NCI-H146 (cell line): ENCODE measurements at places on chromosomes 2 and 18.
A peak's percentile ranks its signal among the peaks of the same experiment; 100 is the strongest.

DNA sequence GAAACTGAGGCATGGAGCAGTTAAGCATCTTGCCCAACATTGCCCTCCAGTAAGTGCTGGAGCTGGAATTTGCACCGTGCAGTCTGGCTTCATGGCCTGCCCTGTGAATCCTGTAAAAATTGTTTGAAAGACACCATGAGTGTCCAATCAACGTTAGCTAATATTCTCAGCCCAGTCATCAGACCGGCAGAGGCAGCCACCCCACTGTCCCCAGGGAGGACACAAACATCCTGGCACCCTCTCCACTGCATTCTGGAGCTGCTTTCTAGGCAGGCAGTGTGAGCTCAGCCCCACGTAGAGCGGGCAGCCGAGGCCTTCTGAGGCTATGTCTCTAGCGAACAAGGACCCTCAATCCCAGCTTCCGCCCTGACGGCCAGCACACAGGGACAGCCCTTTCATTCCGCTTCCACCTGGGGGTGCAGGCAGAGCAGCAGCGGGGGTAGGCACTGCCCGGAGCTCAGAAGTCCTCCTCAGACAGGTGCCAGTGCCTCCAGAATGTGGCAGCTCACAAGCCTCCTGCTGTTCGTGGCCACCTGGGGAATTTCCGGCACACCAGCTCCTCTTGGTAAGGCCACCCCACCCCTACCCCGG is 1.3 kb downstream of the PROC start:
- no peak for DNase-seq

GRCh38 chr2:150916467-150917396 is 344.9 kb downstream of the RBM43 start:
- DNase-seq, result no peak

- no peak for DNase-seq
Measured at GRCh38 chr2:162113776-162114168, 38.3 kb downstream of the GCG start.

DNA sequence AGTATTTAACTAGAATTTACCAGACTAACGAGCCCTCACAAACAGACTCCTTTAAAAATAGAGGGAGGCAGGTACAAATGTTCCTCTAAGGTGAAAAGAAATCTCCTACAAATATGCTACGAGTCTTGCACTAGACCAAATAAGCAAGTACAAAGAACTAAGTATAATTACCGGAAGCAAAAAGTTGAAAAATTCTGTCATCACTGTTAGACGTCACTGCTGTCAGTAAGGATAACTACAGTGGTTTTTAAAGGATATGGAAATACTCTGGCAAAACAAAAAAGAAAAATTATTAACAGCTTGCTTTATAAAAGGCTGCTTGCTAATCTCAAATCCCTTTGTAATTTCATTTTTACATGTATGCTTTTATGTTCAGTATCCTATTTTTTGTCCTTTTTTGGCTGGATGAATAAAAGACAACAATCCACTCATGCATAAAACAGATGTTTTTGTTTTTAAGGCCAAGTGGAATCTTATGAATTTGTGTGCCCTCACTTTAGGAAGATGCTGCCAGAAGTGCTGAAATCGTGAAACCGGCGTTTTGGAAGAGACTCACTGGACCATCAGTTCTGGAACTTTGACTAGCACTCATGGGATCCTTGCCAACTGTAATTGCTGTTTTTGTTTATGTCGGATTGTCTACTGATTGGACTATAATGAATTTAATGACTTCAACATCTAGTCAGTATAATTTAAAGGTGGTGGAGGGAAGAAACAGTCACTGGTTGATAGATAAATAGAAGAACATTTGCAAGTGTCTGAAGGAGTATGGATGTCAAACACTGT is 6.7 kb downstream of the ZNF521 start:
- no peak for DNase-seq

DNA sequence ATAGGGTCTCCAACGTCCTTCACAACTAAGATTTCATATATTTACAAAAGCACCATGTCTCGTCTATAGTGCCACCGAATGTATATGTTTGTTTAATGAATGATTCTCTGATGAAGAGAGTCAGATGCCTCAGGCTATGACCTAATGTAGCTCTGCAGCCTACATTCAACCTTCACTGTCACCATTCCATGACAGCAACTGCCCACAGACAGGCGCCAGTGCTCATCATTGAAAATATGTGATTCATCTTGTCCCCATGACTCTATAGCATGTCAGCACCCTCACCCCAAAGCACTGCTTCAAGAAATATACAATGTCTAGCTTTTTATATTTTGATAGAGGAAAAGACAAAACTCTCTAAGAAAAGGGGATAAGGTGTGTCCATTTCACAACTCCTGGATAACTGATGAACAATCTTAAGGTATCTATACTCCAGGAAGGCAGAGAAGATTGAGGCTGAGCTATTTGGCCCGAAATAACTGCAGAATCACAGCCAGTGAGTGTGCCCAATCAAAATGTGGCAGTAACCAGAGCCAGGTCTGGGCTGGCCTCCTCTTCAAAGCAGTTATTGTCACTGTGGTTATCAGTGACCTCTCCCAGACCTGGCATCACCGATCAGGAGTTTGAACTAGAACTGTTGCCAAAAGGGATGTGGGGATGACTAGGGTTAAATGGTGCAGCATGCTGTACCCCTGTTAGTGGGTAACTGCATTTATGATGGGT is 246.6 kb downstream of the SETBP1 start:
- DNase-seq, result peak; percentile 40

GRCh38 chr2:224524657-224525056 is 60.5 kb downstream of the CUL3 start:
- DNase-seq, result no peak

DNA sequence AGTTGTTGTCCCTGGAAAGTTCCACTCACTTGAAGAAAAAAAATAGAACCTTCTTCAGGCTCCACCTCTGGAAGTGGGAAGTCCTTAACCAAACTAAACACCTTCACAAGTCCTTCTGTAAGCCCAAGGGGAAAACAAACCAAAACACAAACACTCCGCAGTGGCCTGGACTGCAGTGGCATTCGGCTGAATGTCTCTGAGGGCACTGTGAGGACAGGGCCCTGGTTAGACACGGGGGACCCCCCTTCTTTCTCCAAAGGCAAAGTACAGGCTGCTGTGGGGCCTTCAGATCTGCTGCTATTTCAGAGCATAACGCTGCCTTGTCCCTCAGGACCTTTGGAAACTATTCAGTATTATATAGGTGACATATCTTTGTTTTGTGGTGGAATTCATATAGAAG is 28.1 kb downstream of the FOSL2 start:
- DNase-seq, result no peak

DNA sequence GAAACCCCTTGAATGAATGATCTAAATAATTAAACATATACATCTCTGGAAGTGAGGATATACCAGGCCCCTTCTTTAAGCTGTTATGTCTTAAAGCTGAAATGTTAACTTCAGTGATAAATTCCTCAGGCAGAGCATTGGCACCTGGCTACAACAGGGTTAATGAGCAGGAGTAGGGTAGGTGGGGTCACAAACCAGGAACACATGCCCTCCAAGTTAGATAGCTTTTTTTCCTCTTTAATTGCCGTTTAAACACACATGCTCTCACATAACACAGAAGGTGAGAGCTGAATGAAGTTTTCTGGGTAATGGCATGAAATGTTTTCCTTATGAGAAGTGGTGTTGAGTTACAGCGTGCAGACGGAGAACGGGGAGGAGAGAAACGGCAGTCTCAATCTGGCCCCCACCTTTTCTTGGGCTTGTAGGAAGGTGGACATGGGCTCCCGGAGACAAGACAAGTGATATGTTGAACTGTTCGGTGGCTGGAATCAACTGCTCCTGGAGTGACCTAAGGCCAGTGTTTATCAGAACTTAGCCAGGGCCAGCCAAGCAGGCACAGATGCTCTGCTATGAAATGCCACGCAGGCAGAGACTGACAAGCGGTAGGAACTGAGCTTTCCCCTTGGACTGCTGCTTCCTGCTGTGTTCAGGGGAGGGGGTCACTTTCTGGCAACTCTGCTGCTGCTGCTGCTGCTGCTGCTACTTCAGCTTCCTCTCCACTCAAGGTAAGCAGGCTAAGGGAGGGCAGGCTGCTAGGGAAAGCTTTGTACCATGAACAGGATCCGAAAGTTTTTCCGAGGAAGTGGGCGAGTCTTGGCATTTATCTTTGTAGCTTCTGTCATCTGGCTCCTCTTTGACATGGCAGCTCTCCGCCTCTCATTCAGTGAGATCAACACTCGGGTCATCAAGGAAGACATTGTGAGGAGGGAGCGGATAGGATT is at the start of gene GALNT5:
TSS of gene GALNT5 (plus strand) at position 394 of the 941 bp plus-strand sequence. CDS start at position 772, 378 bp downstream.
- DNase-seq, result peak; percentile 44

DNA sequence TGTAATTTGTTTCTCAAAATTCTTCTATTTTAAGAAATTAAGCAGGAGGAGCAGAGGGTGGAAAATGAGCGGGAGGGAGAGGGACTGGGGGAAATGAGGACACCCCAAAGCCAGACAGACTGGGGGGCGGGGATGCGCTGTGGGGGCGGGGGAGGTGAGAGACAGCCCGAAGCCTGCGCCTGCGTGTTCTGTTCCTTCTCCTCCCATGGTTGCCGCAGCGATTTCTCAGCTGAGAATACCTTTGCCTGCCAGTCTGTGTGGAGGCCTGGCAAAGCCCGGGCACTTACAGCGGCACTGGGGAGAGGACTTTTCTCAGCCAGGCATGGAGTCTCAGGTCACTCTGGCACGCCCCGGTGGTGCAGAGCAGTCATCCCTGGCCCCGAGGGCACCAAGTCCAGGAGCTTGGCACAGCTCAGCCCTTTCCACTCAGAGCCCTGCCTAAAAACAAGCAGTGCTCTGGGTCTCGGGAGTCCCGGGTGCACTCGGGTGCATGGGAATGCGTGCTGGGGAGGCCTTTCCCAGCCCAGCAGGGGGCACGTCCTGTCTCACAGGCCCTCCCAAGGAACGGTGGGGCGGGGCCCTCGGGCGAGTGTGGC is 289.3 kb upstream of the HS6ST1 start:
- DNase-seq, result peak; percentile 13

- DNase-seq, result no peak
Measured at GRCh38 chr18:46734981-46735380, 21.9 kb downstream of the ST8SIA5 start.

- DNase-seq, result peak; percentile 19
Measured at GRCh38 chr2:67213270-67213670, 183.9 kb upstream of the ETAA1 start.

- DNase-seq, result no peak
Measured at GRCh38 chr2:21379140-21379539, 255.4 kb downstream of the TDRD15 start.

GRCh38 chr2:126736133-126736874 is 80.3 kb downstream of the GYPC start:
- no peak for DNase-seq

GRCh38 chr2:77434880-77435279 is 87.3 kb downstream of the LRRTM4 start:
- no peak for DNase-seq

DNA sequence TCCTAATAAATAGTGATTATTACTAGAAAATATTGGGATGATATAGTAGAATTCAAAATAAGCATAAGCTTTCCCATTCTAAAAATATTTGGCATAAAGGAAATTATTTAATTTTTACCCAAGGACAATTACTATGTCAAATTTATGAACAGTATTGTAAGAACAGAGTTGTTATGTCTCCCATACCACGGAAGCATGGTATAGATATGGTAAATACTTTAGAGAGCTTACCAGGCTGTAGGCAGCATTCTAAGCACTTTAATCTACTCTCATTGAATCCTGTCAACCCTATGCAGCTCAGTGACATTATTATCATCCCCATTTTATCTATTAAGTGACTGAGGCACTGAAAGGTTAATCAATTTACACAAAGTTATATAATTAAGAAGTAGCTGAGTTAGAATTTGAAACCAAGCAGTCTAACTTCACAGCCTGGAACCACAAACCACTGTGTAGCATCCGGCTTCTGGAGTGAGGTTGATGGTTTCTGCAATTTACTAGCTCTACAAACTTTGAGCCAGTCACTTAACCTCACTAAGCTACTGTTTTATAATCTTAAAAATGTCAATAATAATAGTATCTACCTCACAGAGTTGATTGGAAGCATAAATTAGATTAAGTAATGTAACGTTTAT is 323.7 kb downstream of the ARHGAP15 start:
- DNase-seq, result no peak

DNA sequence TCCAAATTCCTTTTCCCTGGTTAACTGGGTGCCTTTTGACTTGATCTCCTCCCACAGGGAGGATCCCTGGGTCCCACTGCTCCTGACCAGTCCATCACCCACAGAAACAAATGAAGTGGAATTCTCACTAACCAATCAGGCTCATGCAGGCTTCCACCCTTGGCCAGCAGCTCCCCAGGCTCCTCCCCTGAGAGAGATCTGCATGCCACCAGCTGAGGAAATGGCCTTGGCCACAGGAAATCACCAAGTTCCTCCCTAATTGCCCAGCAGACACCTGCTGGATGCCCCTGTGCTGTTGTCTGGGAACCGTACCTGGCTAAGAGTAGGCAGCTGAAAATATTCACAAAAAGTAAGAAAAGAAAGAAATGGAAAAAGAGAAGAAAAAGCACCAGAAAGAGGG is 207.4 kb downstream of the NCK2 start:
- peak; percentile 87 for DNase-seq

DNA sequence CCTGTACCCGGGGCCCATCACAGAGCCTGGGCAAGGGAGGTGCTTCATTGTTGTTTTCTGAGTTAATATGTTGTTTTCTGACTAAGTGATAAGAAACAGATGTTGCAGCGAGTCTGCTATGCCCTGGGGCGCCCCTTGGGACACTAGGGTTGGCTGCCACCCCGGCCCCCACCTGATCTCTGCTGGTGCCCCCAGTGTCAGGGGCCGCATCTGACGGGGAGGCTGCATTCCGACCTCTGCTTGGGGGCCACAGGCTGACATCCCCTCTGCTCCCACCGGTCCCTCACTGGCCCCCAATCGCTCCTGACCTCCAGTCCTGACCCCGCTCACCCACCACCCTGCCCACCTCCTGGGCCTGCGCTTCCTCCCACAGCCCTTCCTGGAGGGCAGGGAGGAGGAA is 65.9 kb downstream of the LONRF2 start:
- DNase-seq, result no peak

DNA sequence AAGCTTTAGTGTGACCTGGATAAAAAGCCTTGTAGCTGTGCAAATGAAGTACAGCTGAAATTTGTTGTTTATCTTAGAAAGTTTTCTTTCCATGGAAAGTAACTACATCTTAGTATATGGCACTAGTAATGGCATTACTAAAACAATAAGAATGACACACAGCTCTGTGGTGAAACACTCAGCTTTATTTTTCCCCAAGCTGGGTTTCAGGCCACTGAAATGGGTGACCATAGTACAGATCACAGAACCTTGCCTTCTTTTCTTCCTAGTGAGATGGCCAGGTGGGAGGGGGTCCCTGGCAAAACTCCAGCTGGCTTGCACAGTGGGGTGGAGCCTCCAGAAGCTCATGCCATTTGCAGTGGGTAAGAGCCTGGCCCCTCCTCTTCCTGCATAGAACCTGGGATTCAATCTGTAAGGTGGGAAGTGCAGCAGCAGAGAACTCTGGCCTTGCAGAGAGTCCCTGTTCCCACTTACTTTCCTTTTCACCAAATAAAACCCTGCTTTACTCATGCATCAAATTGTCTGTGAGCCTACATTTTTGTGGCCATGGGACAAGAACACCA is 17.6 kb upstream of the GRP start:
- DNase-seq, result peak; percentile 43
